ENCODE measurements at places on chromosomes 1 and 21.

DNA sequence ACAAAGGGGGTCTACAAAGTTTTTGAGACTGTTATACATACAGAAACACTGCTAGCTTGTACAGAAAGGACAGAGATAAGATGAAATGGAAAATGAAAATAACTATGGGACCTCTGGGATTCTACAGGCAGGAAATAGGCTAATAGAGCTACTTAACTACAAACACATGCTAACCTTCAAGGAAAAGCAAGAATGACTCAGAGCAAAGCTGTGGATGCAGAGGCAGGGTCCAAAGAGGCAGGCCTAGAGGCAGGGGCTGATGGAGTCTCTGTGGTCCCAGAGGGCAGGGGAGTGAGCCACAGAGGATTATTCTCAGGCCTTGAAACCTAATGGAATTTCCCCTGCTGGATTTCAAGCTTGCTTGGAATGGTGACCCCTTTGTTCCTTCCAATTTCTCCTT lies 18.7 kb upstream of the GOLT1A start:
- DNase-seq, result no peak

DNA sequence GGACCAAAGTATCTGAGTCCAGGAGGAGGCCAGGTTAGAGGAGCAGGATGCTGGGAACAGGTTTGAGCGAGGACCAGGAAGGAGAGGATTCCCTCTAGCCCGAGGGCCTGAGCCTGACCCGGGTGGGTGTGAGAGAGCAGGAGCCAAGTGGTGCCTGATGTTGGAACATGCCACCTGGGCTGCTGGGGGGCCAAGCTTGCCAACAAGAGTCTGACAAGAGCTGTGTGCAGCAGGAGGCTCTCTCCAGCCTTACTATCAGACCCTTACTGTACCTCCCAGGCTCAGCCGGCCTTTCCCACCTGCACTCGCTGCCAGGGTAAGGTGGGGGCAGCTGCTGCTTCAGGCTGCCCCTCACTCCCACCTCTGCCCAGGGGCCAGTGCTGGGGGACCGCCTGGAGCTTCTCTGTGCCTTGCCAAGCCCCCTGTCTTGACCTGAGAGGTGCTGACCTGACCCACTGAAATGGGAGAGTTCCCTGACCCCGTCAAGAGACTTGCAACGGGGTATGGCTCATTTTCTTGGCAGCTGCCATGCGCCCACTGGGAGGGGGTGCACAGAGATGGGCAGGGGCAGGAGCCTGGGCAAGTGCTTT lies 159.6 kb upstream of the VAMP3 start:
- no peak for DNase-seq

GRCh38 chr1:214678386-214678785 lies 75.4 kb downstream of the CENPF start:
- no peak for DNase-seq

DNA sequence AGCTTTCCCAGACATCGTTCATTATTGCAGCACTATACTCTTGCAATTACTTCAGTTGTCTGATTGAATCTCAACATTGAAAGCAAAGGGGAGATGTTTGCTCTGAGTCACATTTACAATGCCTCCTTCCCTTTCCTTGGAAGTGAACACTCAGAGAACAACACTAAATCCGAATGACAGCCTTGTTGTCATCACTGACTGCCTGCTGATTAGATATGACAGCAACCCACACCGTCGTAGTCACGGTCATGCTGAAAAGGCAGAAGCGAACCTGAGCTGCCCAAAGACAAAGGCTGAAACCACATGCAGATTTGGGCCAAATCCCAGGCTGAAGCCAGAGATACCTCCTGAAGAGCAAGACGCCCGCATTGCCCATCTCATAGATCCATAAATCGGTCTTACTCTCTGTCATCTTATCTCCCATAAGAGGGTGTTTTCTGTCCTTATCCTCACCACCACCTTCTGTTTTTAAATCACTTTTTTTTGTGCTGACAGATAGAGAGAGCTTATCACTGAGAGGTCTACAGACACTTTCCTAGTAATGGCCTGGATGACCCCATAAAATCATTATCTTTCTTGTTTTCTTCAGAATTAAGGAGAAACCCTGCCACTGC lies 47.5 kb downstream of the TMCO4 start:
- no peak for DNase-seq

- no peak for DNase-seq
Observed at GRCh38 chr1:75768016-75768415, 18.0 kb upstream of the RABGGTB start.

DNA sequence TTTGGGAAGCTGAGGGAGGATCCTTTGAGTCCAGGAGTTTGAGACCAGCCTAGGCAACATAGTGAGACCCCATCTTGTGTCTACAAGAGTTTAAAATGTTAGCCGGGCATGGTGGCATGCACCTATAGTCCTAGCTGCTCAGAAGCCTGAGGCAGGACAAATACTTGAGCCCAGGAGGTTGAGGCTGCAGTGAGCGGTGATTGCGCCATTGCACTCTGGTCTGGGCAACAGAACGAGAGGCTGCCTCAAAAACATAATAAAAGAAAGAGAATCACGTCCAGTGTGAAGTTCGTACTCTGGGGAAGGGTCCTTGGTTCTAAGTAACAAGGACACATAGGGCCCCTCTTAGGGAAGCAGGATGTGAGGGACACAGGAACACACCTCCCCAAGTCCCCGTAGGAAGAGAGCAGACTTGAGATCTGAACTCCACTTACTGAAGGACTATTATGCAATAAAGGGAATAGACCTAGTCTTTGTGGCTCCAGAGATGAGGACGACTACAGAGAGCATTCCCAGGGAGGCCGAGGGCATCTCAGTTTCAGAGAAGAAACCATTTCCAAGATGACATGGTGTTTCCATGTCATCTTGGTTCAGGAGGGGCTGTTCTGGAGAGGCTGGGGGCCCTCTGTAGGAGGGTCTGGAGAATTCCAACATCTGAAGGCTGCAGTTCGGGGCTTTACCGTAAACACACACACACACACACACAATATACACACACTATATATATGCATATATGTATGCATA lies 10.8 kb upstream of the ENO1 start:
- no peak for DNase-seq
